ENCODE measurements at places on chromosomes 6 and 20. TPM values are rescaled to one million over a fixed set of nuclear protein-coding genes. Genes with fewer than 3 reads are reported as not detected.

KIF6 gene
- 0.24 TPM for total RNA-seq

DNA sequence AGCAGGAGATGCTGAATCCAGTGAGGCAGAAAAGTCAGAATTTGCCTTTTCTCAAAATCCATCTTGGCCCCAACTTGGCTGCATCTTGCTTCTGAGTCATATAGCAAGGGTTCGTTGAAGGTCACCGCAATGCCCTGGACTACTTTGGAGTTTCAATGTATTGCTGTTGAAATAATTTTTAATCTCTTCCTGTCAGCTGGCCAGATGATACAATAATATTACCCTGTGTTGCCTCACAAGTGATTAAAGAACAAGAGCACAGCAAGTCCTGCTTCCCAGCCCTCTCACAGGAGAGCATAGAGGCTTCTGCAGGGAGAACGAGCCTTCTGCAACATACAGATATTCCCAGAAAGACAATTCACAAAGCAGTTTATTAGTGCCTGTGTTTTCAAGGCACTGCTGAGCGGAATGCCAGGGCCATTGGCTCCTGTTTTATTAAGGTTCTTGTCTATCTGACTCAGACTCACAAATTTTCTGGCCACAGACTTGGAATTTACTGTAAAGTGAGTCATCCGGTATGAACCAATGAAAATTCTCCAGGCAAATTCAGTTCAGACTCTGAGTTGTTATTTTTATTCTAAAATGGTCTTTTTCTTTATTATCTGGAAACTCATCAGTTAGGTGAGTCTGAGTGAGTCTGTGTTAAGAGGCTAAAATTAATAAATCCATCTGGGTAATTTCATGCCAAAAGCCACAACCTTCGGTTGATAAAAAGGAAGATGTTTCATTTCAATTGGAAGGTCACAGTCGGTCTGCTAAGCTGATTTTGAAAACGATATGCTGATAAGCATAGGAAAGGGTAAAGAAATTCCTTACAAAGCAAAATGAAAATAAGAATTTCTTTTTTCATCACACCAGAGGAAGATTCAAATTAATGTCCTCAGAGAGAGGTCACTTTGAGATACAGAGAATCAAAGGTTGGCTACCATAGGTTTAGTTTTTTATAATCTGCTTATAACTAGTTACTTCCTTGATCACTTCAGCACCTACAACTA is 289.4 kb upstream of the STXBP5 start:
- DNase-seq: no peak

DNA sequence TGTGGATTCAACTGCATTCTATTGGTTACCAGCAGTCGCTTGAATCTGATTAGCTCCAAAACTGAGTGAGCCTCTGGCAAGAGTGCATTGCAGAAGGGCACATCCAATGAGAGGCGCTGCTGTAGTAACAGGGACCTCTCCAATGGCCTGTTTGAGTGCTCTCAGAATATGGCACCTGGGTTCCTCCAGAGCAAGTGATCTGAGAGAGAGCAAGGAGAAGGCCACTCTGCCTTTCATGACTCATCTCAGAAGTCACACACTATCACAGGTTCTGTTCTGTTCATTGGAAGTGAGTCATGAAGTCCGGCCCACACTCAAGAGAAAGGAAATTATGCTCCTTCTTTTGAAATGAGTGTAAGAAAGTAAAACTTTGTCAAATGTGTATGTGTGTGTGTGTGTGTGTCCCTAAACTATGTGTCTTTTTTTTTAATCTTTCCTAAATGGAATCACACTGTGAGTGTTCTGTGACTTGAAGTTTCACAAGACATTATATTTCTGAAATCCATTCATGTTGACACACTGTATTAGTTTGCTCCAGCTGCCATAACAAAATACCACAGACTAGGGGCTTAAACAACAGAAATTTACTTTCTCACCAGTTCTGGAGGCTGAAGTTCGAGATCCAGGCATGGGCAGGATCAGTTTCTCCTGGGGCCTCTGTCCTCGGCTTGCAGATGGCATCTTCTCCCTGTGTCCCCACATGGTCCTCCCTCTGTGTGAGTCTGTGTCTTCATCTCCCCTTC is 138.3 kb upstream of the CDYL start:
- no peak for DNase-seq

TMEM239 gene
- total RNA-seq: 0.05 TPM

CEP57L1 gene
- 22.2 TPM for total RNA-seq

PPP1R16B gene
- 16.8 TPM for total RNA-seq

- DNase-seq: peak; percentile 96
Measured at GRCh38 chr6:24774696-24775519, at the start of gene GMNN. TSS of gene GMNN (plus strand) at chr6:24774937. CDS start at chr6:24777247, 2,310 bp downstream.

OR12D3 gene
- total RNA-seq: not detected

GTSF1L gene
- total RNA-seq: 0.14 TPM

DNA sequence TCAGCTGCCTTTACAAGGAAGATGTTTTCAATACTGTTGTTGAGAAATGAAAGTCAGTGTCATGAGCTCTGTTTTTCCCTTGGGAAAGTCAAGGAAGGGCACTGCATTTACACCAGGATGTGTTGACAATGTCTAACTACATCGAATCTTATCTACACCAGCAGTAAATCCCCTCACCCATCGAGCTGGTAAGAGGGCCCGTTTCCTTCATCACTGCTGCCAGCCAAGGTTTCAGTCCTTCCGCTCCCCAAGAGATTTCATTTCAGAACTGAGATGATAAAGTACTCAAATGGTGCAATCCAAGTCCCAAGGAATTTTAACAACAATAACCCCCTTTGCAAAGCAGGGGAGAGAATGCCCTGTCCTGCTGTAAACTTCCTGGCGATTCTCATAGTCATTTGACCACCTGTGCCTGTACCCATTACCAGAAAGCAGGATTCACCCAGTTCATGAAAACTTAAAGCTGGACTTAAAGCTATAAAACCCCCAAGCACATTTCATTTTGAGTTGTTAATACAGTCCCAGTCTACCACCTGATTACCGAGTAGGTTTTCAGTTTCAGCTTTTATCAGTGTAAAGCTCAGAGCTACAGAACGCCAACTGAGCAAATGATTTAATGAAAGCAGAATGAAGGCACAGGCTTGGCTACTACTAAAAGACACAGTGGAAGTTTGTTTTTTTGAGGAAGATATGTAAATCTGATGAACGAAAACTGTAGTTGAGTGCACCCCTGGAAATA is 122.5 kb upstream of the TAB2 start:
- no peak for DNase-seq

DNAH8 gene
- 0.05 TPM for total RNA-seq

DNA sequence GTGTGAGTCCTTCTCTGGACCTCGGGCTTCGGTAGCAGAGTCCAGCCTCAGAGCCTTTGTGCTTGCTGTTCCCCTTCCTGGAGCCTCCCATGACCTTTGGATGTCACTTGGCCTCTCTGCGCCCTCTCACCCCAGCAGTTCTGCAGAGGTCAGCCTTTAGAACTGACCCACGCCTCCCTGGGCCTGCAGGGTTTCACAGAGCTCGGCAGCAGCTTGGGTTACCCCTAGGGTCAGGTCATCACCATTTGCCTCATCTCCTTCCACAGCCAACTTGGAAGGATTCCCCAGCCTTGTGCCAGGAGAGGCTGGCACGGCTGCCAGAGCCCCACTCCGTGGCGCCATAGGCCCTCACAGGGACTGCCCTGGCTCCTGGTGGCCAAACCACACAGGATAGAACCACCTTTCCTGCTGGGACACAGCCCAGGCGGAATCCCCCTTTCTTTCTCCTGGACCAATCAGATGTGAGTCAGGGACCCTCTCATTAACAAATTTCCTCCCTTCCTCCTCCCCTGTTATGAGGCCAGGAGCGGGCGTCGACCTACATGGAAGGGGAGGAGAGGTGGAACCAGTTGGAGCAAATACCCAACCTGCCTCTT is 13.9 kb upstream of the SIRPA start:
- no peak for DNase-seq

PRICKLE4 gene
- total RNA-seq: 0.38 TPM

HDGFL1 gene
- total RNA-seq: not detected

DNA sequence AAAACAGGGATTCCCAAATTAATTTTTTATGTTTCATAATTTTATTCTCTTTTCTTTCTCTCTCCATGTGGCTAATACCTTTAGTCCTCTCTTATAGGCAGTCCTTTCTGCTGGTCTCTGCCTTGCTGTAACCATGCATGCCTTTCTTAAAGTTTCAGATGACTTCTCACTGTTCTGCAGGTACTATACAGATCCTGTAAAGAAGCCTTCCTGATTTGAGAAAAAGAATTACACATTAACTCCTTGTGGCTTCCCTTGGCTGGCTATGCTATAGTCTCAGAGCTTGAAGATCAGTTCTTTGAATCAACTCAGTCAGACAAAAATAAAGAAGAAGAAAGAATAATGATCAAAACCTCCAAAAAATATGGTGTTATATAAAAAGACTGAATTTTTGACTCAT is 7.3 kb upstream of the GPR63 start:
- no peak for DNase-seq

C20orf141 gene
- not detected for total RNA-seq

DNA sequence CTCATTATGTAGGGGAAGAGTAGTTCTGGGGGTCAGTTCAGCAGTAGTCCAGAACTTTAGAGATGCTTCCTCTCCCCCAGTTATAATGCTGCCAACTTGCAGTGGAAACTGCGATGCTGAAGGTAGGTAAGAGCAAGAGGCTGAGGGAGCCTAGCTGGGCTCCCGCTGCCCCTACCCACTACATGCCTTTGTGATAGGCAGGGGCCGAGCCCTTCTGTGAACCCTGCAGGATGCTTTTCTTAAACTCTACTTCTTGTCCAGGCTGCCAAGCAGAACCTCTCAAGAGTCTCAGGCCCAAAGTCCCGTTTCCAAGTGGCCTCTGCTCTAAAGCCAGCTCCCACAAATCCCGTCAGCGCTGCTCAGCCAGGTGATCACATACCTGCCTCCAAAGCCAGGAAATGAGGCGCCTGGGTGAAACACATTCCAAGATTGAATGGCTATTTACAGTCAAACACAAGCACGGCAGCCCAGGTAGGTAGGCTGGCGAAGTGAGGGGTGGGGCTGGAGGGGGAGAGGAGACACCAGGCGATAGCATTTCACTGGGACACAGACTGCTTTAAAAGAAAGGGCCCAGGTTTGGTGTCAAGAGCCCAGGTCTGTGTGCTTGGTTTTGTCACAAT is 150.7 kb downstream of the CD24 start:
- no peak for DNase-seq

- DNase-seq: no peak
Measured at GRCh38 chr6:137957471-137957870, 90.4 kb downstream of the TNFAIP3 start.

PRR18 gene
- total RNA-seq: 0.05 TPM

CLPSL1 gene
- not detected for total RNA-seq

ZNF311 gene
- 0.76 TPM for total RNA-seq

GRCh38 chr6:49668083-49668511 is 31.5 kb upstream of the RHAG start:
- no peak for DNase-seq

RUNX2 gene
- 3.7 TPM for total RNA-seq

IDH3B gene
- 121 TPM for total RNA-seq

GRCh38 chr6:43877463-43878126 is 107.6 kb downstream of the VEGFA start:
- no peak for DNase-seq

PTCHD4 gene
- total RNA-seq: 0.09 TPM

DNA sequence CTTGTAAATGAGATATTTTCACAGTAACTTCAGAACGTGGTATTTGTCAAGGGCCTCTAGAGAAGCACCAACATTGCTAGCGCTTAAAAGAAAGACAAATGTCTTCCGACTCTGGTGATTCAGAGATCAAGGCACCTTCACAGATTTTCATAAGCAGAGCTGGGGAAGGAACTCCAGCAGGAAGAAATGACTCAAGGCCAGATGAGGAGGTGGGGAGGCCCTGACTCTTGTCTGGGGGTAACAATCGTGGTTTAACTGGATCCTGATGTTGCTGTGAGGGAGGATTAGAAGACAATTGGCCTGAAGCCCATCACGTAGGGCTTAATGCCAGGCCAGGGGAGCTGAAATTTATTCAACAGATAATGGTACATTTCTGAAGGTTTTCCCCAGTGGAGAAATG is 122.9 kb upstream of the QKI start:
- DNase-seq: no peak

DNA sequence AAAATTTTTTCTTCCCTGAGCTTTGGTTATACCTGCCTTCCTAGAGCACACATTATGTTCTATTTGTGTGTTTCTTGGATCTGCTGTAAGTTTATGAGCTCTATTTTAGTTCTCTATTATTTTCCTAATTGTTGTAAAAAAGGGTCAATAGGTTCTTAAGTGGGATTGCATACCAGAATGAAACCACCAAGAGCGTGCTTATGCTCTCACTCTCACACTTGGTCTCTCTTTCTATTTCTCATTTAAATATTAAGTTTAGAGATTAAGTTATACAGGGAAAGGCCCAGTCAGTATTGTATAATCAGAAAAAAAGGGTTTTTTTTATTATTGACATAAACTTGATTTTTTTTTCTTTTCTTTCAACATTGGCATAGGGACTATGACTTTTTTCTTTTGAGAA is 96.8 kb downstream of the RIMS1 start:
- no peak for DNase-seq

GRCh38 chr6:109834131-109834530 is 143.0 kb downstream of the FIG4 start:
- DNase-seq: no peak

PGC gene
- total RNA-seq: 0.28 TPM

DNA sequence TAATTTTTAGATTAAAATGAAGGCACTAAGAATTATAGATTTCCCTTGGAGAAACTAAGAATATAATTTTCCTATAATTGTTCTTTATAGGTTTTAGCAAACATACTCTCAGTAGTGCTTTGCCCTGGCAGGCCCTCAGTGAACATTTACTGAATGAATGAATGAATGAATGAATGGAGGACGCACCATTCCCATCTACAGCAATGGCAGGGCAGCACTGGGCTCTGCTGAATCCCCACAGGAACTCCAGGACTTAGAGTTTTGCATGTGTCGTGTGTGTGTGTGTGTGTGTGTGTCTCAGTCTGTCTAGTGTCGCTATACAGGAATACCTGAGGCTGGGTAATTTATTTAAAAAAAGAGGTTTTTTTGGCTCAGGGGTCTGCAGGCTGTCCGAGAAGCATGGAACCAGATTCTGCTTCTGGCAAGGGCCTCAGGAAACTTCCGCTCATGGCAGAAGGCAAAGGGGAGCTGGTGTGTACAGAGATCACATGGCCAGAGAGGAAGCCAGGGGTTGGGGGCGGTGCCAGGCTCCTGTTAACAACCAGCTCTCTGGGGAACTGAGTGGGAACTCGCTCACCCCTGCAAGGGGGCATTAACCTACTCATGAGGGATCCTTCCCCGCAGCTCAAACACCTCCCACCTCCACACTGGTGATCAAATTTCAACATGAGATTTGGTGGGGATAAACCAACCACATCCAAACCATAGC is 20.1 kb downstream of the RNASET2 start:
- no peak for DNase-seq

GRCh38 chr20:49811825-49812506 is 662 bp upstream of the SLC9A8 start:
- DNase-seq: no peak

Data from thymus (tissue), 14 donors.